HCT116 (cell line): ENCODE measurements at places on chromosomes 6 and 20.

DNA sequence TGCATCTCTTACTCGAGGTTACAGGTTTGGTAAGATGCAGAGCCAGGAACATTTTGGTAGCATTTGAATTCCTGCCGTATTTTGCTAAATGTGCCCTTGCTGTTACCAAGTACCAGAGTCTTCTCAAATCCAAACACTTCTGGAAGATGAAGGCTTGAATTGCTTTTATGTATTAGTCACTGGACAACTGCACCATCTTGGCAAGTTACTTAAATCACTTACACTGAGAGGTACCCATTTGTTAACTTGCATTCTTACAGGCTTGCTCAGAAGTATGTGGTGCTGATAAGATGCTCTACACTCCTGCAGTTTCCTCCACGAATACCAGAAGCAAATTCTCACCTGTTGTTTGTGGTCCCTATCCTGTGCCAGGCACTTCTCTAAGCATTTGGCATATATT is 12.7 kb downstream of the IL22RA2 start:
- no peak for DNase-seq

DNA sequence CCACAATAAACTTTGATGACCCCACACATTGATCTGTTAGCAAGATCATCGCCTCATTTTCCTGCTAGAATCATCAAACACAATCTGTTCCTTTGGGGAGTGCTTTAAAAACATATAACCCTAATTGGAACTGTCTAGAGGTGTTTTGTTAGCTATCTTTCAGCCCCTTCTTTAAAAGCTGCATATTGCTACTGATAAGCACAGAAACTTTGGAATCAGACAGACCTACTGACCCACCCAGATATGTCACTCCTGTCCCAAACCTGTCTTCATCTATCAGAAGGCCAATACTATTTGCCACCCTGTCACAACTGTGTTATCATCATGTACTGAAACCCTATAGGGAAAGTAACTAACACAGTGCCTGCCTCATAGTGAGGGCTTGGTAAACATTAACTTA is 172.4 kb upstream of the SASH1 start:
- DNase-seq: no peak

GRCh38 chr20:1232286-1233111 is 6.7 kb downstream of the RAD21L1 start:
- DNase-seq: no peak

DNA sequence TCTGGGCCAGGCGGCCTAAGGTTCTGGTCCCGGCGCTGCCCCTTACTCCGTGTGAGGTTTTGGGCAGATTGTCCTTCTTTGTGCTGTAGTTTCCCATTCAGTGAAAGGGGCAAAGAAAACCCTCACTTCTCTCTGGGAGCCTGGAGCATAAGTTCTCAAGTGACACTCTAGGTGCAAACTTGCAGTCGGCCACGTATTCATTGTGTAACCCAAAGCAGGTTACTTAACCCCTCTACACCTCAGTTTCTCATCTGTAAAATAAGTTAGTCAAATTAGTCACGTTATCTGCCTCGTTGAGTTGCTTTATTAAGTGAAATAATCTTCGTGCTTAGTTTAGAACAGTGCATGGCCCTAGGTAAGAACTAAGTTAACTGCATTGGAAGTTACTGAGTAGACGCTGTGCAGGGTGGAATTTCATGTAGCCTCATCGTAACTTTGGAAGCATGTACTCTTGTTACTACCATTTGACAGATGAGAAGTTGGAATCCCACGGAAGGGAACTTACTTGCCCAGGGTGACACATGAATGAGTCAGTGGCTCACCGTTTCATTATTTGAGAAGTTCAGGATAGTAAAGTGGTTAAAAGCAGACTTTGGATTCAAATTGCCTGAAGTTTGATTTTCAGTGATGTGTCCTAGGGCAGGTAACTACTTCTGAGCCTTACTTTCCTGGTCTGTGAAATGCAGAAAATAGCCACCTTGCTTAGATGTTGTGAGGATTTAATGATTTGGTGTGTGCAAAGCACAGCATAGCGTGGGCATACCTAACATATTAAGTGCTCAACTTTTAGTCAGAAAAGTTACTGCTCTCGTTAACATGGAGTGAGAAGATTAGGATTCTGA is 556 bp upstream of the MROH8 start:
- no peak for DNase-seq

DNA sequence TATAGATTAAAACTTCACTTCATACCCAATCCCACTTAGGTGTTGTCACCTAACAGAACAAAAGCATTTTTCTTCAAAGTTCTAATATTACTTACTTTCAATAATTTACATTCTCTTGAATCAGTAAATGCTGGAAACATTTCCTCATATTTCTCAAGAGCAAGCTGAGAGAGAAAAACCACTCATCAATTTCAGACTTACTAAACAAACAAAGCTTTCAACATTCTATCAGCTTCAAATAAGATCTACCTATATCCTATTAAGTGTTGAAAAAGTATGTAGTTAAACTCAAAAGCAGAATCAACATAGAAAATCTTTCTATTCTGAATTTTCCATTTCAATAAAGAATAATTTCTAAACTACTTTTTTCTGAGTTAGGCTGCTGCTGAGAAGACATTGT is 17.8 kb downstream of the GZF1 start:
- no peak for DNase-seq

GRCh38 chr6:43295456-43295855 is 2.6 kb upstream of the SLC22A7 start:
- DNase-seq: no peak

DNA sequence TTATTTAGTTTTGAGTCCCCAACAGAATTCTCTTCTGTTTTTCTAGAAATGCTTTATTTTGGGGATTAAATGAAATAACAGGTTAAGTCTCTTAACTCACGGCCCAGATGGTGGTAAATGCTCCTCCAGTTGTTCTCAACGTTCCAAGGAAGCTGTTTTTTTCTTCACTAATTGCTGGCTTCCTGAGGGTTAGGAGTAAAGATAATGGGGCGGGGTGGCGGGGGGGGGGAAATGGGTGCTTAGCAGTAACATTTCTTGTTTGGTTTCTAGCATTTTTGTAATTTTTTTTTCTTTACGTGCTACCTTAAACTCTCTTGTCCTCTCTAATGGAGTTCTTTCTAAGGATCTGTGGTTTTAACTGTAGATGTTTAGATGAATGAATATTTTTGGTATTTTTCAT is 2.2 kb downstream of the SRSF3 start:
- DNase-seq: no peak

GRCh38 chr20:4490606-4491280 is 231.0 kb upstream of the PRND start:
- no peak for DNase-seq

GRCh38 chr20:32438331-32438858 is 80.3 kb downstream of the ASXL1 start:
- DNase-seq: no peak

GRCh38 chr6:128316258-128316929 is 204.0 kb downstream of the PTPRK start:
- DNase-seq: no peak

DNA sequence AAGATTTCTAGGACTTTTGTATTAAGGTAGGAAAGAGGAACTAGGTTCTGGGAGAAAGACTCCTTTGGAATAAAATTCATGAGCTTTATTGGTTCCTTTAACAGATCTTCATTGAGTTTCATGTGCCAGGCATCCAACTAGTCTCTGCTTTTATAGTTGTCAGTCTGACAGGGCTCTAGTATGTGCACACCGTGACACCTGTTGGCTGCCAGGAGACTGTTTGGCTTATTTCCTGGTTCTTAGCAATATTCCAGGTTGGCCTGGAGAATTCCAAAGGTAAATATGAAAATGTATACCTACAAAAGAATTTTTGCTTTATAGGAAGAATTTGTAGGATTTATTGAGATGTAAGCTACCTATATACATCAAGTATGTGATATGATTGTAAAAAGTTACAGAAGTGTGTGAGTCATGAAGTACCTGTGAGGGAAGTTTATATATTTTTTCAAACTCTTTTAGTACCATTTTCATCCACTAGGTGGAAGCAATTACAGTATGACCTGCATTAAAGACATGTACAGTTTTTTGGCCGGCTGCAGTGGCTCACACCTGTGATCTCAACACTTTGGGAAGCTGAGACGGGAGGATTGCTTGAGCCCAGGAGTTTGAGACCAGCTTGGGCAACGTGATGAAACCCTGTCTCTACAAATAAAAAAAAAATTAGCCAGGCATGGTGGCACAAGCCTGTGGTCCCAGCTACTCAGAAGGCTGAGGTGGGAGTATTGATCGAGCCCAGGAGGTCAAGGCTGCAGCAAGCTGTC is 35.2 kb downstream of the NDUFAF5 start:
- peak; percentile 42 for DNase-seq

- DNase-seq: no peak
These were observed 92.0 kb upstream of the FRMD1 start for GRCh38 chr6:168170841-168171601.

DNA sequence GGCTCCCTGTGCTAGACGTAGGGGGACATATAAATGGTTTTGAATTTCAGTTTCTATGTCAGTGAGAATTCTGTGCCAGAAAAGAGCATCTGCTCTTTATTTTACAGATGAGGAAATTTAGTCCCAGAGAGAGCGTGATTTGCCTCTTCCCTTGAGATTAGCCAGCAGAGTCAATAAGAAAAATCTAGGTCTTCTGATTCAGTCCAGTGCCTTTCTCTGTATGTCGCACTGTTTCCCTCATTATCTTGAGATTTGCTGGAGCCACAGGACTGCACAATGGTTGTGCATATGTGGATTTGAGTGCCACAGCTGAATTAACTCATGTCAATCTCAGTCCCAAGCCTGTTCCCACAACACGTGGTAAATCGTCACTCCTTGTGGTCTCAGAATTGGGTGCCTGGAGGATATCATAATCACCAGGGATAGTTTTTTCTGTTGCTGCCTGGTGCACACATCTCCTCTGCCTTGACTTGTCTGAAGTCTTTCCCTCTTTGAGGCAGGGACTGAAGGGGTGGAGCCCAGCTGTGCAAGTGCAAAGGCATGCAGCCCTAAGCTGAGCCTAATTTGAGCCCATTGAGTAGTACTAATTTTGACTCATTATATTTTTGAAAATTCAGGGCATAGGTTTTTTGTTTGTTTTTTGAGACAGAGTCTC is 276.7 kb downstream of the SOX4 start:
- DNase-seq: no peak

- peak; percentile 37 for DNase-seq
These were observed 516 bp downstream of the GTPBP2 start for GRCh38 chr6:43628393-43629103.

GRCh38 chr6:122020588-122021264 is 378.7 kb upstream of the HSF2 start:
- no peak for DNase-seq

GRCh38 chr20:16314748-16315159 is 258.5 kb downstream of the KIF16B start:
- no peak for DNase-seq

DNA sequence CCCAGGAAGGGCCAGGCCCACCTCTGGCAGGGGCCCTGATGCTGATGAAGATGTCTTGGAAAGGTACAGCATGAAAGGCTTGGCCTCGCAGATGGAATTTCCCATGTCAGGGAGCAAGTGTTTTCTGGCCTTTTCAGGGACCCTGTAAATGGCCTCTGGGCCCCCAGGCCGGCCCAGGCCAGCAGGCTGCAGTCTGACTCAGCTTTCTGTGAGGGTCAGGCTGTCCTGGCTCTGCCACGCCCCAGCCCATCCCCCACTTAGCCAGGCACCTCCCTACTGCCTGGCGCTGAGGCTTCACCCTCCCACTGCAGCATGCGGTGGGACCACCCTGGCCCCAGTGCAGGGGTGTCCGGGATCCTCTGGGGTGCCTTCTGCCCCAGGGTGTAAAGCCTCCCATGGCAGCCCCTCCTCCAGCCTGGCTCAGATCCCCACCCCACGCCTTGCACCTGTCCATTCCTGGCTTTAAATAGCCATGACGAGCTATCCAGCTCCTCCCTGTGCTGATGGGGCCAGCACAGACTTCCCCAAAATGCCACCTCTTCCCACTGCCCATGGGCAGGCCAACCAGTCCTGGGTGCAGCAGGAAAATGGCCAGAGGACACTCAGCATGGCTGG is 35.6 kb upstream of the GATA5 start:
- DNase-seq: no peak

DNA sequence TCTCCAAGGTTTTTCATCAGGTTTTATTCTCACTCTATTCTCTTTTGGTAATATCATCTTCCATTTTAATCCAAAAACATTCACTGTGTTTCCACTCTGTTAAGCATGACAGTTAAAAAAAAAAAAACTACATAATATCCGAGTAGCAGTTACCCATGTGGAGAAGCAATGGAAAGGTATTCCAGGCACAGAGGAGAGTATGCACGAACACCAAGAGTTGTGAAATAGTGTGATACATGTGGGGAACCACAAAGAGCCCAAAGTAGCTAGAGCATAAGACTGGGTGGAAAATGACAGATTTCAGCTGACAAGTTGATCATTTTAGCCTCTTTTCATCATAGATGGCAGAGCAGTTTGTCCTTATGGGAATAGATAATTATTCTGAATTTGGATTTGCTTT is 19.9 kb upstream of the FBXL4 start:
- no peak for DNase-seq

- DNase-seq: no peak
These were observed 25.5 kb upstream of the FOXO3 start for GRCh38 chr6:108535114-108535742.

DNA sequence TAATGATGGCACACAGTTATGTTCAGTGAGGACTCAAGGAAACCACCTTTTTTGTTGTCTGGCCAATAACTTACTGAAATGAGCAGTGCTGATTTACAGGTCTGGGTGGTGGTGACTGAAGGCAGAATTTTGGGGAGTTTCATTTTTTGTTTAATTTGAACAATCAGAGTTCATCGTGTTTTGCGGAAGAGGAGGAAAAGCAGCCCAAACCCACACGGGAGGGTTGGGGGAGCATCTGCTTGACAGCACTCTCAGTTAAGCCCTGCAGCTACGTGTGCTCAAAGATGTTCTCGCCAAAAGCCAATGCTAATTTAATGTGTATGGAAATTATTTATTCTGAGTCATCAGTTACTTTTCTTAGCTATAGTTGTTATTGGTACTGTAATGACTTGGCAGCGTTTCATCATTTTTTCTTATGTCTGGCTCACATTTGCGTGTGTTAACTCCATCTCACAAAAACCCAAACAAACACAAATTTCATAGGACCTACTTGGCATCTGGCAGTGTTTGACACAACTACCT is 89.2 kb downstream of the UST start:
- DNase-seq: no peak

DNA sequence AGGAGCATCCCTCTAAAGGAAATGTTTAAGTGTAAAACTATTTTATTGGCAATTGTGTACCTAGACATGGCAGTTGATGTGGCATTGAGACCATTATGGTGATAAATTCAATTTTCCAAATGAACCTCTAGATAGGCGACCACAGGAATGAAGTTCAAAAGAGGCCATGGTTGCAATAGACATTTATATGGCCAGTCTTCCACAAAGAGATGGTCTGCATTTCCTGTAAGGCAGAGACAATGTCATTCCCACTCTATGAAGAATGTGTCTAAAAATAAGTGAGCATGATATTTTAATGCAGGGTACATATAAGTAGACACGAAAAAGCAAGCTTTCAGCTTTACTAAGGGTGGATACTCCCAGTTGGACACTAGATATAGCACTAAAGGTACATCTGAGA is 40.9 kb downstream of the THEMIS start:
- no peak for DNase-seq

DNA sequence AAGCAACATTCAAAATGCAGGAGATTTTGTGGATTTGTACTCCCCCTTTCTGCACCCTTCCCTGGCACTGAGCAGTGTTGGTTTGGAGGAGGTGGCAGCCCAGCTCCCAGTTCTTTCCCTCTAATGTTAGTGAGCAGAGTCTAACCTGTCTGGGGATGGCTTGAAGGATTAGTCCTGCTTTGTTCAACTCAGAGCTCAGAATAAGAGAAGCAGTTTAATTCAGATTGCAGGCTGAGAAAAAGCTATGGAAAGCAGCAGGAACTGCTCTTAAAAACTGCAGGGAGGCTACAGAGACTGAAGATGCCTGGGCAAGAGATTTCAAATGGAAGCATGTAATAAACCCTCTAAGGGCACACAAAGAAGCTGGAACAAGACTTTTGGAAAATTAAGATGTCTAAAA is 223.4 kb upstream of the GGTLC1 start:
- no peak for DNase-seq
